ENCODE measurements at places on chromosomes 16 and 17.

DNA sequence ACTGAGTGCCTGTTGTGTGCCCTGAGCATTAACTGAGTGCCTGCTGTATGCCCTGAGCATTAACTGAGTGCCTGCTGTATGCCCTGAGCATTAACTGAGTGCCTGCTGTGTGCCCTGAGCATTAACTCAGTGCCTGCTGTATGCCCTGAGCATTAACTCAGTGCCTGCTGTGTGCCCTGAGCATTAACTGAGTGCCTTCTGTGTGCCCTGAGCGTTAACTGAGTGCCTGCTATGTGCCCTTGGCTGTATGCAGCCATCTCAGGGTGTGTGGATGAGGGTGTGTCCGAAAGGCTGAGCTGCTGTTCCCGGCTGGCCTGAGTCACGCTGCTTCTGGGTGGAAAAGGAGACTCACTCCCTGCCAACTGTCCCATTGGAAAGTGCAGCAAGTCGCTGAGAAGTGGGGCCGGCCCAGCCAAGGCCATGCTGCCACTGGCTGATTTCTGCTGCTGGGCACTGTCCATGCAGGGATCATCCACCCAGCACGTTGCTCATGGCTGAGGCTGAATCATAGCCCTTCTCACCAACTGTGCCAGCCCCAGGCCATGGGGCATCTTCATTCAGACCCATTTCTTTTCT is 113.8 kb downstream of the OR1D5 start:
- no peak for DNase-seq

GRCh38 chr16:59242556-59242955 is 508.4 kb upstream of the GOT2 start:
- no peak for DNase-seq

- DNase-seq, result no peak
Measured at GRCh38 chr16:10261077-10261476, 78.8 kb upstream of the GRIN2A start.

GRCh38 chr17:19678581-19679453 is 30.3 kb downstream of the ALDH3A2 start:
- no peak for DNase-seq

GRCh38 chr16:79191933-79192332 is 408.6 kb downstream of the MAF start:
- DNase-seq, result no peak

Data from cortex of kidney (tissue), 1 donor.